Stimulated activated CD4-positive, alpha-beta T cell treated with anti-CD3 and anti-CD28 coated beads, Interleukin-15, amount 100 ng/mL, for 1 hour (primary cell): ENCODE measurements at places on chromosomes 4 and X.

DNA sequence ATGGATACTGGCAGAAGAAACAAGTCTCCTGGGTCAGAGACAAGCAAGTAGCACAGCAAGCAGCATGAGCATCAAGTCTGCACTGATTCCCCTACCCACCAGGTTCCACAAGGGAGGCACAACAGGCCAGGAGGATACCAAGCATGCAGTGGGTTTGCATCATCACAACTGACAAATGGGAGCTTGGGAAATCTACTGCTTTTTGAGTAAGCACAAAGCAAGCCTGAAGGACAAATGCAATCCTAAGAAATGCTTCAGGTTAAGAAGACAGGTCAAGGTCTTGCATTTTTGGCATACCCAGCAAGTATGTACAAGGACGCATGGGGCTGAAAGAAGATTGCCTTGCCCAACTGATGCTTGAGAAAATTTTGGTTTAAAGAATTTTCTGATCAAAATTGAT lies 279.6 kb downstream of the PDGFC start:
- DNase-seq = no peak

- DNase-seq = no peak
Observed at GRCh38 chrX:45709381-45709780, 508.7 kb upstream of the DIPK2B start.

GRCh38 chr4:17476853-17477252 lies 35.0 kb downstream of the QDPR start:
- no peak for DNase-seq

GRCh38 chr4:78684325-78685079 lies 91.6 kb upstream of the BMP2K start:
- DNase-seq = no peak

DNA sequence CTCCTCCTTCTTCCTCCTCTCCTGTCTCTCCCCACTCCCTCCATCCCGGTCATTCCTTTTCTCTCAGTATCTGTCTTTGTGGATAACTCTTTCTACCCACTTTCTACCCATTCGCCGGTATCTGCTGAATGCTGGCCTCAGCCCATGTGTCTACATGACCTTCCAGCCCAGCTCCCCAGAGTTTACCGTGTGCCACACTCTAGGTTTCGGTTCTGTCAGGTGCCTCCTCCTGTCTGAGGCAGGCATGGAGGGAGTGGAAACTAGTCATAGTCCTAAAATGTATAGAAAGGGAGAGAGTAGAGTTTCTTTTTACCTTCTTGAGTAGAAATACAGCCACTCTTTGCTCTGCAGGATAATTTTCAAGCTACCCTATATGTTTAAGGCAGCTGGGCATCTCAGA lies 33.5 kb upstream of the SCRG1 start:
- DNase-seq = no peak

GRCh38 chrX:155951237-155951789 lies 46.2 kb upstream of the IL9R start:
- DNase-seq = no peak

- no peak for DNase-seq
Observed at GRCh38 chr4:7381221-7381889, 53.4 kb downstream of the PSAPL1 start.

- peak; percentile 21 for DNase-seq
Observed at GRCh38 chr4:2484993-2485392, 16.1 kb downstream of the RNF4 start.

GRCh38 chr4:27894951-27895350 lies 1034.3 kb downstream of the STIM2 start:
- DNase-seq = no peak

DNA sequence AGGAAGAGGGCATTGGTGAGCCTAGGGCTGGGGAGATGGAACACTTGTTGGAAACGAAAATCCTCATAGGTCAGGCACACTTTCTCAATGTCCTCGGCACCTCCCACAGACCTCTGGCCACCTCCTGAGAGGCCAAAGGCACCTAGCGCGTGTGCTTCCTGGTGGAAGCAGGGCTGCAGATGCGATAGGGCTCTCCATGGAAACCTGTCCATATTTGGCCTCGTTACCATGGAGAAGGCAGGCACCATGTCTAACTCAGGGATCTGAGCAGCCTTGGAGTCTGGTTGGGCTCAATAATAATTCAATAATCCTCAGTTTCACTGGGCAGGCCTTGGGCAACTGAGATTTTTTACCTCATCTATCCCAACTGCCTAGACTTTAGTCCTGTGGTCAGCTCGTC lies 58.3 kb downstream of the RAI2 start:
- no peak for DNase-seq

DNA sequence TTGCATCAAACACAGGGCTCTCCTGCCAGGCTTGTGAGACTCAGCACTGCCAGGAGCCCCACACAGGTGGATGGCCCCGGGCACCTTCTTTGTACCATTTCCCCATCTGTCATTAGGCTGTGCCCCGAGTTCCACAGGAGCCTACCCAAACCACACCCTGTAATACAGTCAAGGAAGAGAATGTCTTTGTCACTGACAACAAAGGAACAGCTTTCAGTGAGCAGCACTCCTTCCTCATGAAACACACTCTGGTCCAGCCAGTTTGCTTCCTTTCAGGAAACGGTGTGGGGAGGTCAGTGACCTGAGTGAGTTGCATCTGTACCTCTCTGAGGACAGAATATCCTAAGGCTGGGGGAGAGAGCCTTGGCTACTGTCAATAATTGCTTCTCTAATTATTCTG lies 53.7 kb downstream of the LNX1 start:
- no peak for DNase-seq

- DNase-seq = no peak
Observed at GRCh38 chr4:105210916-105211315, 64.2 kb downstream of the TET2 start.

DNA sequence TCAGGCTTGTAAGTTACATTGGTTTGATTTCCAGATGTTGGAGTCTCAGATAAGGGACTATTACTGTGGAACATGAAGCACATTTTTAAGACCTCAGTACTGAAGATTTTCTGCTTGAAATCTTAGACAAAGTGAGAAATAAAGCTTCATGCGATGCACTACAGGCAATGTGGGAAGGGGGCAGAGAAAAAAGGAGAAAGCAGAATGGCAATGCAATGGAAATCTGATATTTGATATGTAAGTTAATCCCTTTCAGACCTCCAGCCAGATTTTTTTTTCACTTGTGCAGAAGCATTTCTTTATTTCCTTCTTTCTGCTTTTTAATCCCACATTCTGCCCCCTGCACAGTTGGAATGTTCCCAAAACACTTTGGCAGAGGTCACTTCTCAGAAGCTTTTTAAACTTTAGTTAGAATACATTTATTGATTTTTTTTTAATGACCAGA lies 174.3 kb downstream of the ADGRL3 start:
- no peak for DNase-seq

- DNase-seq = no peak
Observed at GRCh38 chr4:185654965-185655554, 119.8 kb upstream of the PDLIM3 start.

- no peak for DNase-seq
Observed at GRCh38 chr4:22428441-22428840, 87.4 kb downstream of the ADGRA3 start.

DNA sequence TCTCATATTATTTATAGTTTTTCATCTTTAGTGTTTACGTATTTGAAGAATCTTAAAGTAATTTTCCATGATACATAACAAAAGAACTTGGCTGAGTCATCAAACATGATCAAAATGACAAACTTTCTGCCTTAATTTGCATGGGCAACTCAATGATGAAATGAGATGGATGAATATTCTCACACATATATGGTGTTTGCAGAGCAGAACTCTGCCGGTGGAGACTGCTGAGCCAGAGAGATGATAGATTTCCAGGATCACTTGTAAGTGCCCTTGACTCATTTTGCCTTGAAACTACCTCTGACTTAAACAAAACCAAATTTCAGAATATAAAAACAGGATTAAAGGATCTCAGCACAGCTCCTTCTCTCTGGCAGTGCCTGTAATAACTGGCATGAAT lies 38.2 kb downstream of the TRPC3 start:
- DNase-seq = no peak

- no peak for DNase-seq
Observed at GRCh38 chr4:145808848-145809512, 129.0 kb downstream of the C4orf51 start.

GRCh38 chrX:71543316-71543715 lies 10.4 kb downstream of the OGT start:
- DNase-seq = no peak

DNA sequence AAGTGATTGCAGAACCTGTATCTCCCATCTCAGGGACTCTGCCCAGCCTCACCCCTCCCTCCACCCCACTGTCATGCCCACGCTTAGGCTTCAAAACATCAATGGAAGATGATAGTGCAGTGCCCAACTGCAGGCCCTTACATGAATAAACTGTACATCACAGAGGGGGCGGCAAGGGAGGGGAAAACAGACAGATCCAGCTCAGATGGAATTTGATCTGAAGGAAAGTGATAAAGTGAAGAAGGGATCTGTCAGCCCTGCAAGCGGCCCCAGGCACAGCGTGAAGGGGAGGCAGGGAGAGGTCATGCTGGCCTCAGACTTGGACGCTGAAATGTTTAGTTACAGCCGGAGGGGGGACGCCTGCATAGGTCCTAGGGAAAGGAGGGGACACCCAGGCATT lies 38.5 kb downstream of the GYG2 start:
- DNase-seq = no peak

DNA sequence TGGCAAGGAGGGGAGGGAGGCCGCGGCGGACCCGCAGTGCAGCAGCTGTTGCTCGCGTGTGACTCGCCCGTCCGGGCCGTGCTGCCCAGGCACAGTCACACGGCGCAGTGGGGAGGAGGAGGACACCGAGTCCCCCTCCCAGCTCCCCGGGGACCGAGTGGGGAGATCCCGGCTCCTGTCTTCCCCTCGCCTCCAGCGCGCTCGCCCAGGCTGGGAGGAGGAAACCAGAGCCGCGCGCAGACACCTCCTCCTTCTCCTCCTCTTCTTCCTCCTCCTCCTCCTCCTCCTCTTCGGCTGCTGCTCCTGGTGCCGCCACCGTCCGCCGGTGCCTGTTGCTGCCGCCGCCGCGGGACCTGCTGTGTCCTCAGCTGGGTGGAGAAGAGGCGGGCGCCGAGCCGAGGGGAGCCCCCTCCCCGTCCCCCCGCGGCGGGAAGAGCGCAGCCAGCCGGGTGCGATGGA lies at the start of gene TBC1D1:
Gene TBC1D1, plus strand, starts transcription at position 284 of the 459 bp plus-strand sequence. CDS start 11,012 bp downstream, outside the sequence.
- peak; percentile 27 for DNase-seq

GRCh38 chr4:184817494-184818215 lies 8.1 kb downstream of the ACSL1 start:
- no peak for DNase-seq

GRCh38 chr4:89899854-89900253 lies 5.2 kb downstream of the MMRN1 start:
- DNase-seq = no peak
